Osteoblast (primary cell): ENCODE measurements at places on chromosomes 6 and 20.

GRCh38 chr20:30500829-30501440, 756.5 kb upstream of the DEFB115 start:
- DNase-seq, result peak; percentile 10
- H3K4me3 ChIP-seq, result no peak overlapping the region
- H3K4me1 ChIP-seq, result no peaks in the 10 kb centered on the region
- H3K27me3 ChIP-seq, result no peaks in the 10 kb centered on the region
- no peak overlapping the region for H3K27ac ChIP-seq

GRCh38 chr6:121897337-121897760, 461.9 kb downstream of the GJA1 start:
- no peaks in the 10 kb centered on the region for H3K36me3 ChIP-seq
- DNase-seq, result no peak
- no peaks in the 10 kb centered on the region for H3K27me3 ChIP-seq
- no peak overlapping the region for H3K4me3 ChIP-seq
- H3K27ac ChIP-seq, result no peak overlapping the region
- peaks cover 6% of the 10 kb centered on the region for H3K4me1 ChIP-seq

- H3K27me3 ChIP-seq, result no peaks in the 10 kb centered on the region
- no peaks in the 10 kb centered on the region for H3K36me3 ChIP-seq
- DNase-seq, result no peak
- no peak overlapping the region for H3K27ac ChIP-seq
Measured at GRCh38 chr6:143099647-143100046, 39.0 kb downstream of the AIG1 start.

DNA sequence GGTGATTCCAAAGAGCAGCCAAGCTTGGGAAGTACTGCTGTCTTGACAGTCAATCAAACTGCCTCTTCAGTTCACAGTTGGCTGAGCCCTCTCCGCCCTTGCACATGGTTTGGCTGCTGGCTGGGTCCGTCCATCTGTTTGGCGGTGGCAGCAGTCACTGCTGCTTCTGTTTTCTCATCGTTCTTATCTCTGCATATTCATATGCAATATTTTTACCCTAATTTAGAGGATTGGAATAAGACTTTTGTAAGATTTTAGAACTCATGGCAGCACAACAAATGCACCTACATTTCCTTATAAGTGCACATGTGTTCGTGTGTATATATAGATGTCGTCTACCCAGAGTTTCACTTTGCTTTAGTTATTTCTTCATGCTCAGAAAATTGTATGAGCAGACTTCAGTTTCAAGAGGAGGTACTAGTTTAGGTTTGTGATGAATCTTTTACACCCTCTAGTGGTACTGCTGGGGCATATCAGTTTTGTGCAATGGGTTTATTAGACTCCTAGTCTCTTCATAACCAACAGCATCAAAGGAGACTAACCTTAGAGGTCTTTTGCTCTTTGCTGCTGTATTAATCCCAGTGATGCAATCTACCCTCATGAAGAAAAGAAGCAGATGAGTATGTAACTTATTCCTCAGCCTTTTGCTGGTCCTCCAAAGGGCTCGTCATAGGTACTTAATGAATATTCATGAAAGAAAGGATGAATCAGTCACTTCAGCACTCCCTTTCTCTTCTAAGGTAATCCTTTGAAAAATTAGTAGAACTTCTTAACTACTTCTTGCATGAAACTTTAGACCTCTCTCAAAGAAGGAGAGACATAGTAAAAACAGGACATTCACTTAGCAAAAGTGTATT, 44.3 kb downstream of the KHDC1L start:
- peaks cover 9% of the 10 kb centered on the region for H3K4me1 ChIP-seq
- H3K4me3 ChIP-seq, result peak overlapping the region; percentile 75
- peak overlapping the region; percentile 9 for H3K27ac ChIP-seq
- no peak for DNase-seq

GRCh38 chr6:159056899-159057298, 12.1 kb upstream of the TAGAP start:
- H3K36me3 ChIP-seq, result no peaks in the 10 kb centered on the region
- no peaks in the 10 kb centered on the region for H3K4me1 ChIP-seq
- no peak overlapping the region for H3K4me3 ChIP-seq
- H3K27me3 ChIP-seq, result peaks cover 51% of the 10 kb centered on the region
- no peak overlapping the region for H3K27ac ChIP-seq

DNA sequence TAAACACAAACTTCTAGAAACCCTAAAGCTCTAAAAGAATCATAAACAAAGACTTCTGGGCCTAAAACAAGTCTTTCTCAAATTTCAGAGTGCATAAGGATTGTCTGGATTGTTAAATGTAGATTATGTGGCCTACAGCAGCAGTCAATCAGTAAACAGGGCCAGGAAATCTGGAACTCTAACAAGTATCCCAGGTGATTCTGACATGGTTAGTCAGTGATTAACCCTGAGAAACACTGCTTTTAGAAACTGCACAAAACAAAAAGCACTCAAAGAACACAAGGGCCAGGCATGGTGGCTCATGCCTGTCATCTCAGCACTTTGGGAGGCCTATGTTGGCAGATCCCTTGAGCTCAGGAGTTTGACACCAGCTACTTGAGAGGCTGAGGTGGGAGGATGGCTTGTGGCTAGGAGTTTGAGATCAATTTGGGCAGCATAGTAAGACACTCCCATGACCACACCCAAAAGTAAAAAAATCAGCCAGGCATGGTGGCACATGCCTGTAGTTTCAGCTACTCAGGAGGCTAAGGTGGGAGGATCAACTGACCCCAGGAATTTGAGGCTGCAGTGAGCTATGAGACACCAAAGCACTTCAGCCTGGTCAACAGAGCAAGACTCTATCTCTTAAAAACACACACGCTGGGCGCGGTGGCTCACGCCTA, 5.9 kb downstream of the MED20 start:
- H3K4me1 ChIP-seq, result peaks cover 18% of the 10 kb centered on the region
- H3K27ac ChIP-seq, result no peak overlapping the region
- H3K4me3 ChIP-seq, result no peak overlapping the region
